ENCODE measurements at places on chromosomes 5 and 9.

DNA sequence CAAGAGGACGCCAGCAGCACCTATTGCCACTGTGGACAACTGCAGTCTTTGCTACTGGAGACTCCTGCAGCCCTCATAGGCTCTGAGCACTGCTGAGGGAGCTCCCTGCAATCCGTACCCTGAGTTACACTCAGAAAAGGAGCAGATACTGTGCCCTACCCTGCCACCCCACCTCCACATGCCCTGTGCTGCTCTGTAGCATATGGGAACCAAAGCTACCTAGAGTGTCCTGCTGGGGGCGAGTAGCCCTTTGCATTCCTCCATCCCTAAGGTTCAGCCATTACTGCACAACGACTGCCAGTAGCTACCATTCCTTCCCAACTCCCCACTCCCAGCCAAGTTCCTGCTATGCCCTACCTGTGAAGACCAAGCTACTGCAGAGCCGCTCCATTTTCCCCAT is 90.2 kb upstream of the SNCAIP start:
- no peak for DNase-seq

GRCh38 chr9:130939405-130940026 is 469 bp upstream of the FIBCD1 start:
- DNase-seq: peak; percentile 32

- no peak for DNase-seq
Observed at GRCh38 chr9:84897362-84898094, 228.0 kb downstream of the NTRK2 start.

GRCh38 chr5:163503106-163504078 is 2.0 kb upstream of the MAT2B start:
- DNase-seq: peak; percentile 76

DNA sequence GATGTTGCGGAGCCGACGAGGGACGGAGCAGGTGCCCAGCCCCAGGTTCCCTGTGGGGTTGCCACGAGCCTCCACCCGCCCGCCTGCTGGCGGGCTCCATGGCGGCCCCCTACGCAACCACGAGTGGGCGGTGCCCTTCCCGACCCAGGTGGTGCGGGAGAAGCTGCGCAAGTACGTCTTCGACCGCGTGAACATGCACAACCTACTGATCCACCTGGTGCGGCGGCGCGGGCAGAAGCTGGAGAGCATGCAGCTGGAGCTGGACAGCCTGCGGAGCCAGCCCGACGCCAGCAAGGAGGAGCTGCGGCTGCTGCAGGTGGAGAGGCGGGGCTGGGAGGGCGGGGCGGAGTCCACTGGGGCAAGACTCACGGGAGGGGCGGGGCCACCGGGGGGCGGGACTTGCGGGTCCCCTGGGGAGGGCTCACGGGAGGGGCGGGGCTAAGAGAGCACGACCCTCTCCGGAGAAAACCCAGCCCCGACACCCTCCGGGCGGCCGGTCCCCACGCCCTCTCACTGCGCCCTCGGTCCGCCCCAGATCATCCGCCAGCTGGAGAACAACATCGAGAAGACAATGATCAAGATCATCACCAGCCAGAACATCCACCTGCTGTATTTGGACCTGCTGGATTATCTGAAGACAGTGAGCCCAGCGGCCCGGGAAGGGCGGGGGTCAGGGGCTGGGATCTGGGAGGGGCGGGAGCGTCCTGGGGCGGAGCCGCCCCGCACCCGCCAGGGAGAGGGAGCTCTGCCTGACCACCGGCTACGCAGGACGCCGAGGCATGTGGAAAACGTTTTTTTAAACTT is 3.9 kb downstream of the CCDC183 start:
- peak; percentile 91 for DNase-seq
